Renal cortex interstitium (tissue), 15 donors: ENCODE measurements at places on chromosomes 5 and 9. TPM values are rescaled to one million over a fixed set of nuclear protein-coding genes. Genes with fewer than 3 reads are reported as not detected.
A peak's percentile ranks its signal among the peaks of the same experiment; 100 is the strongest.

GRCh38 chr5:159003045-159004030 is 96.4 kb downstream of the EBF1 start:
- DNase-seq, result no peak

DNA sequence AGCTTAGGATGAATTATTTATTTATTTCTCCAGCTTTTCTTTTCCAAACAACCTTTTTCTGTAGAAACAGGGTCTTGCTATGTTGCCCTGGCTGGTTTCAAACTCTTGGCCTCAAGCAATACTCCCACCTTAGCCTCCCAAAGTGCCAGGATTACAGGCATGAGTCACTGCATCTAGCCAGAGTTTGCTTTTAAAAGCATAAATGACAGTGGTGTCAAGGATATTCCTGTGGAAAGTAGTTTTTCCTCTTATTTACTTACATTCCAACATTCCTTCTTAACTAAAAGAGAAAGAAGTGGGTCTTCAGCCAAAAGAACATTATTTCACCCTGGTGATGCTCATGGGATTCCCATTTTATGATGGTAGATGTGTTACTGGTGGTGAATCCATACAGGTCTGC is 62.4 kb downstream of the GRIA1 start:
- DNase-seq, result no peak

ORM2 gene
- not detected for polyA plus RNA-seq

GRCh38 chr9:81801190-81801589 is 111.8 kb upstream of the TLE1 start:
- no peak for DNase-seq

MVB12B gene
- 15.4 TPM for polyA plus RNA-seq

HOMER1 gene
- 25.2 TPM for polyA plus RNA-seq

DNA sequence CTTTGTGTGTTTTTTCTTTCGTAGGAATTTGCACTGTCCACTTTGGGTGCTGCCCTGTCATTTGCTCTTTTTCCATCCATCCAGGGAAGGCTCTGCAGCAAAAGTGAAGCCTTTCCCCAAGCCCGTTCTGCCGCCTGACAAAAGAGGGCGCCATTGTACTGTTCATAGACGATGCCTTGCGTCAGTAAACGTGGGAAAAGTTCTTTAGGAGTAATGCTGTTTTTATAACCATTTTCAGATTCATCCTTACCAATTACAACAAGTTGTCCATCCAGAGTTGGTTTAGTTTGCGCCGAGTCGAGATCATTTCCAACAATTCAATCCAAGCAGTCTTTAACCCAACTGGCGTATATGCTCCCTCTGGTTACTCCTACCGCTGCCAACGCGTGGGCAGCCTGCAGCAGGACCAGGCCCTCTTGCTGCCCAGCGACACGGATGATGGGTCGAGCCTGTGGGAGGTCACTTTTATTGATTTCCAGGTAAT is 34.3 kb upstream of the RPS23 start:
- peak; percentile 52 for DNase-seq

PRRX2 gene
- polyA plus RNA-seq, result 0.87 TPM
